ENCODE measurements at places on chromosomes 1 and 21. TPM values are rescaled to one million over a fixed set of nuclear protein-coding genes. Genes with fewer than 3 reads are reported as not detected.

Gene DMBX1
- total RNA-seq = not detected

Gene SV2A
- total RNA-seq = 23.4 TPM

Gene MTX1
- 105 TPM for total RNA-seq

Gene CFAP410
- total RNA-seq = 17.0 TPM

Gene APH1A
- 116 TPM for total RNA-seq

Gene RHBG
- total RNA-seq = not detected

Gene TOR3A
- 70.5 TPM for total RNA-seq

Gene TRIM67
- not detected for total RNA-seq

Gene RGL1
- total RNA-seq = 6.0 TPM

Gene DPT
- total RNA-seq = not detected

Gene CYP4Z1
- total RNA-seq = not detected

Gene INKA2
- total RNA-seq = 0.58 TPM

Gene SIM2
- total RNA-seq = not detected

Gene VSIG8
- total RNA-seq = not detected

Gene WNT9A
- total RNA-seq = 0.29 TPM

Gene MYOG
- not detected for total RNA-seq

Gene TRNP1
- total RNA-seq = 188 TPM

Gene LRRC3
- total RNA-seq = 0.29 TPM

Measured in myometrial cell (primary cell).